COR-L47 (cell line): ENCODE measurements at places on chromosomes 6 and 20.

- no peak for DNase-seq
These were observed 111.4 kb upstream of the EMILIN3 start for GRCh38 chr20:41478026-41478425.

- no peak for DNase-seq
These were observed 8.5 kb downstream of the HLA-DMB start for GRCh38 chr6:32932132-32932868.

GRCh38 chr20:35171753-35172433 is at the start of gene PROCR:
Gene PROCR, plus strand, starts transcription at chr20:35172072. Its CDS starts 83 bp downstream, at chr20:35172155.
- DNase-seq, result peak; percentile 40

- DNase-seq, result no peak
These were observed 53.7 kb downstream of the CPXM1 start for GRCh38 chr20:2746636-2747265.

DNA sequence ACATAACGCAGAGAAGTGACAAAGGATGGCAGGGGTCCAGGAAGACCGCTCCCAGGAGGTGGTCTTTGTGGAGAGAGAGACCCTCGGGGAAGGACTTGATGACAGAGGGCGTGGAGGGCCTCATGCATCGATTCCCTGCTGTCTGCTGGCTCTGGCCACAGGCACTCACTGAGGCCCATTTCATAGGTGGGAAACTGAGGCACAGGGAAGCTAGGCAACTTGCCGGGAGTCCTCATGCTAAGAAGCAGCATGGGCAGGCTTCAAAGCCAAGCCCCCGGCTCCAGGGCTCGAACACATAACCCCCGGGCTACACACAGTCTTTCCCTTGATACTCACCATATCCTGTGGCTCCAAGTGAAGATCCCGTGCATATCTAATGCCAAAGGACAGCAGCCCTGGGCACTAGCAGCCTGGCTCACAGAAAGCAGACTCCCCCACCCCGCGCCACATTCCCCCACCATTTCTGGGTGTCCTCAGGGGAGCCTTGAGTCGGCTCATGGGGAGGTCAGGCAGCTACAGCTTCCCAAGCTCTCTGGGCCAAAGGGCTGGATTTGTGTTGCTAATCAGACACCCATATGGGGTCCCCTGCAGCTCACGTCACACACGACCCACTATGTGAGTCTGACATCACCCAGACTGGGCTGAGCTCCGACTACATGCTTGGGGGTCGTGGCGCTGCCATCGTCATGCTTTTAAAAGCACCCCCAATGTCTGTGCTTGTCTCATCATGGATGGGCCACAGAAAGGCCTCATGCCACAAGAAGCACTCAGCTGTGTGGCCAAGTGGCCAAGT is 130.9 kb upstream of the PMEPA1 start:
- no peak for DNase-seq
